ENCODE measurements at places on chromosomes 1 and 21.

GRCh38 chr21:44847261-44848056, 26.0 kb downstream of the PTTG1IP start:
- DNase-seq = no peak

DNA sequence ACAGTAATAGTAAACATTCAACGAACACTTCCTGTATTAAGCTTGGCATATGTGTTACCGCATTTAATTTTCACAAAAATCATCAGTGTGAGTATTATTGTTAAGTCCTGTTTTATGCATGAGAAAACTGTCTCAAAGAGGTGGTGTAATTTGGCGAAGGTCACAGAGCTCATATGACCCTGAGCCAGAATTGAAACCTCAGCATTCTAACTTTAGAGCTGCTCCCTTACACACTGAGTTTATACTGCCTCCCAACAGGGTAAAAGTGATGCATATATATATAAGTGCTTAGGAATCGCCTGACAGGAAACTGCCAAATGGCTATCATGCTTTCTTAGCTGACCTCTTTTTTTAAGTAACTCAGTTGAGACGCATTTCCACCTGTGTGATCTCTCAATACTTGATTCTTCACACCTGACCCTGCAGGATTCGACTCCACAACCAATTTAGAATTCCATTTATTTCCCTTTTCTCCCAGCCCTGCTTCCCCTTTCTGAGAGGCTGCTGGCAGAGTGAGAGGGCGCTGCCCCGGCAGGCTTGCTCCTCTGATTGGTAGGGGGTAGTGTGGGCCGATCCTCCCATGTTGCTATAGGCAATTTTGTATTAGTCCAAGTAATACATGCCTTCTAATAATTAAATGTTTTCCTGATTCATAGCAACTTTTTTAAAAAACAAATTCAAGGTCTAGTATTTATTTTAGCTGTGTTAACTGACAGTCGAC, 40.5 kb downstream of the ZBTB40 start:
- no peak for DNase-seq

DNA sequence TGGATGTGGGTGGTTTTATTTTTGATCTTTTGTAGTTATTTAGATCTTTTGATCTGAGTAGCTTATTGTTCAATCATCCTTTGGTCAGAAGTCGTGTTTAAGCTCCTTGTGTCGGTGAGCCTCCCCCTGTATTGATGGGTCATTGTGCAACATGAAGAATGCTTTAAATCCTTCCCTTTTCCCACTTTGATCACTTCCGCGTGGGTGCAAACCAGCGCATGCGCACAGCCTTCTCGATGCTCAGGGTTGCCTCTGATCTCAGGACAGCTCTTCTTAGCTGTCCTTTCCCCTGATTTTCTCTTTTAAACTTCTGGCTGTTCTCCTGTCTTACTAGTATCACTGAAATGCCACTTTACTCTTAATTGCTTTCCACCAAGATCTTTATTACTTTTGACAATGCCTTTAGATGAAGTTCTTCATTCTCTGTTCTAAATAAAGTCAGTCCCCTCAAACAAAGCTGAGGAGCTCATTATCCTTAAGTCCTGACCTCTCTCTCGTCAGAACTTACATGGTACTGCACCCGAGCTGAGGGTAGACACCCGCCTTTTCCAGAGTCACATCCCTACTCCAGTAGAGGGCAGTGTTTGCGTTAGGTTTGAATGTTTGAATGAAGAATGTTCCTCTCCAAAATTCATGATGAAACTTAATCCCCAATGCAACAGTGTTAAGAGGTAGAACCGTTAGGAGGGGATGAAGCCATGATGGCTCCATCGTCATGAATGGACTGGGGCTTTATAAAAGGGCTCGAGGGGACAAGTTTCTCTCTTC, 547.9 kb upstream of the TMPRSS15 start:
- peak; percentile 46 for DNase-seq

DNA sequence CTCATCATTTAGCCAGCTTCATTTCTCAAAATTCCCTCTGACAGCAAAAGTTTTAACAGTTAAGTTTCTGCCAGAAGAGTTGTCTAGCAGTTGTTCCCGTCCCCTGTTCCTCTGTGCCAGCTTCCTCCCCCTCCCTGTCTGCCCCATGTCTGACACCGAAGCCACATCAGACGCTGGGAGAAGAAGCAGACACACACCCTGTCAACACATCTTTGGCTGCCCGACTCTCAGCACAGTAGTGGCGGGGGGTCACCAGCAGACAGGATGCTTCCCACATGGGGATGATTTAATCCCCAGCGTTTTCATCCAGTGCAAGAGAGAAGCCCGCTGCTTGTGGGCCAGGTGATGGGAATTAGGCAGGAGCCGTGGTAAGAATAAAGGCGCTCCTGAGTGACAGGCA, 379.4 kb upstream of the RUNX1 start:
- DNase-seq = peak; percentile 21

DNA sequence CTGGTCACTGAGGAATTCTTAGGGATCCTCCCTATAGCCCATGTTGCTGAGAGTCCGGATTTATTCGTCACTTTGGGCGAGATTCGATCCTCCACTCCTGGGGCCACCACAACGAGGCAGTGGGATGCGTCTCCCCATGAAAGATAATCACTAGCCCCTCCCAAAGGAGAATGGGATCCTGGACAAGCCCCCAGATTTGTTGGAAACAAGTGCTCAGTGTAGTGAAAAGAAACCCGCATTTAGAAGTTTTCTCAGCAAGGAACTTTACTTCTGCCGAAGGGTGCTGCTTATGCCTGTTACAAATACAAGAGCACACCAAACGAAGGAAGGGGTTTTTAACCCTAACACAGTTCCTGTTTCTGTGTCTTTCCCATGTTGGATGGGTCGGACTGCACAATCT, 83.3 kb downstream of the ZFYVE9 start:
- DNase-seq = no peak

DNA sequence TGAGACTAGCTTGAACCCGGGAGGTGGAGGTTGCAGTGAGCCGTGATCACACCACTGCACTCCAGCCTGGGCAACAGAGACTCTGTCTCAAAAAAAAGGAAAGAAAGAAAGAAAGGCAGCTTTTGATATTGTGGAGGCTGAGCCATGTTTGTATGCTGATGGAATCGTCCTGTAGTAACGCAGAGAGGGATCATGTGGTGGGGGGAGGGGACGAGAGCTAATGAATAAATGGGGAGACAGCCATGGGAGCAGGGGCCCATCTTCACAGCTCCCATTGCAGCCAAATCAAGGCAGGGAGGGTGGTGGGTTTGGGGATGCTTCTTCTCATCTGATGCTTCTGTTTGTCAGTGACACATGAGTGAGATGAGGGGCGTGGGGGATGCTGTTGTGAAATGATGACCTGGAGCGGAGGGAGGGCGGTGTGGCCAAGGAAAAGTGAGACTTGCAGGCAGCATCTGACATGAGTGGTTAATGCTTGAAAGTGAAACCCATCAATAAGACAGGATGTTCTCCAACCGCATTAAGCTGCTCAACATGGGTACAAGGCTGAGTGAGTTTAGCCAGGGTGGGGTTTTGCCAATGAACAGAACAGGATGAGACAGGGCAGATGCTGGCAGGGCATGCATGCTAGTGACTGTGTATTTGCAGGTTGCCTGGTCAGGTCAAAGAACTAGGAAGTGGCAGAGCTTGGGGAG, 16.7 kb downstream of the SPATA21 start:
- no peak for DNase-seq

DNA sequence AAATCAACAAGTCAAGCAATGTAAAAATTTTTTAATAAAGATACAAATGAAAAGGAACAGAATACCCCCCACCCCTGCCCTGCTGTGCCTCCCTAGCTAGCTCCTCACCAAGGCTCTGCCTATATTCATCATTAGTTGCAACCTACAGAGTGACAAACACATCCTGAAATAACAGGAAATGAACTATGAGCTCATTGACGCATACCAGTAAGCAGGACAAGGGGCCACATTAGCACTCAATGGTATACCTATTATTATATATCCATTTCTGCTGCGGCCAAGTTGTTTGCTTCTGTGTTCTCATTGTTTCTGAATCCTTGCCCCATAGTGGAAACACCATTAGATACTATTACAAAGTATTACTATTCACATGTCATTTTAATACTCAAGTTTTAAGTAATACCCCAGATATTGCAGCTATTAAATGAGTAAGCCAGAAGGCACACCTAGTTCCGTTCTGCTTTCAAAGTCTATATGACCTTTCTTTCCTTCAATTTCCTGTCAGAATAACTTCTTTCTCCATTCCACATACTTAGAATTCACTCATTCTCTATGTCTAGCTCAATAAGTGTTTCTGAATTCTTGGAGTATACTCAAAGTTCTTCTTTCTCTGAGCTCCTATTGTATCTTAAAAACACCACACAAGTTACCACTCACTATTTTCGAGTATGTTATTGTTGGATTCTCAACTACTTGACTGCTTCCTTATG, 1214.9 kb downstream of the PLA2G4A start:
- no peak for DNase-seq

- DNase-seq = no peak
These were observed 27.1 kb downstream of the AHDC1 start for GRCh38 chr1:27576806-27577227.

GRCh38 chr1:56397811-56398231, 181.5 kb downstream of the PLPP3 start:
- DNase-seq = no peak

GRCh38 chr1:96756789-96757188, 35.2 kb downstream of the PTBP2 start:
- no peak for DNase-seq

DNA sequence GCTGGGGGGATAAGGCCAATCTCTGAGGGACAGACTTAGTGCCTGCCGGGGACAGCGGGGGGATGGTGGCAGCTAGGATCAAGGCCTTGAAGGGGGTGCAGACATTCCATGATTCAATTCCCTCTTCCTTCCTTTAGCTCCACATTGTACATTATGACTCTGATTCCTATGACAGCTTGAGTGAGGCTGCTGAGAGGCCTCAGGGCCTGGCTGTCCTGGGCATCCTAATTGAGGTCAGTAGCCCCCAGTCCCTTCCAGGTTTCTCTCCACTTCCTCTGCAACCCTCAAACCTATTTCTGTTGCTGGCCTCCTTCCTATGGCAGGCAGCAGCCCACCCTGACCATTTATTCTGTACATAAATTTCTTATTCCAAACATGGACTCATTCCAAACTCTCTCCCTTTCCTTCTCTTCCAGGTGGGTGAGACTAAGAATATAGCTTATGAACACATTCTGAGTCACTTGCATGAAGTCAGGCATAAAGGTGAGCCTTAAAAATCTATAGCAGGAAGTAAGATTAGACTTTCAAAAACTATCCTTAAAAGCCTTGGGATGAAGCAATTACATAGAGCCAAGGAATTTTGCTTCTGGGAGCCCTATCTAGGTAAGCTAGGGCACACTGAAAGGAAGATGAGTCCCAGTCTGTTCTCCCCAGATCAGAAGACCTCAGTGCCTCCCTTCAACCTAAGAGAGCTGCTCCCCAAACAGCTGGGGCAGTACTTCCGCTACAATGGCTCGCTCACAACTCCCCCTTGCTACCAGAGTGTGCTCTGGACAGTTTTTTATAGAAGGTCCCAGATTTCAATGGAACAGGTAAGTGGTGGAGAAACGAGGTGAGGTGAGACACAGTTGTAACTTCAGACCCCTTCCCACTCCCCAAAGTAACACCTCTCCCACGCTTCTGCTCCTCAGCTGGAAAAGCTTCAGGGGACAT, 5.1 kb downstream of the CA14 start:
- DNase-seq = no peak

- peak; percentile 50 for DNase-seq
These were observed 3.4 kb downstream of the ADGRB2 start for GRCh38 chr1:31760471-31761470.

DNA sequence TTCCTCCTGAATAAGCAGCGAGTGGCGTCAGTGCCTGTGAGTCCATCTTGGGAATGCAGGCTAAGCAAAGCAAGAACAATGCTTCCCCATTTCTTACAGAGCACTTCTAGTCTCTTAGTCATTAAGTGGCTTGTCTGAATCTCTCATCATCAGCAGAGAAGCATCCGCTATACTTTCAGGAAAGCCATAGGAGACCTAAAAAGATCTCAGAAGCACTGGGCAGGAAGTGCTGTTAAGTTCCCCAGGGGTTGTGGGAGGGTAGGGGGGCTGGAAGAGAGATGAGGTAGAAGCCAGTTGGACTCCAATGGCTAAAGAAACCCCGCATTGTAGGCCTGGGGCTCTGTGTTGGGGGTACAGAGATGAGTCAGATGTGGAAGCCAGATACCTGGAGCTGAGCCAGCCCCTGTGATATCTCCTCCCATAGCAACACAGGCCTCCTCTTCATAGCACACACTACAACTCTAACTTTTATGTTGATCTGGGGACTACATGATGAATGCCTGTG, 44.9 kb downstream of the SYT6 start:
- DNase-seq = no peak

GRCh38 chr1:67158401-67158800, 7.9 kb upstream of the IL23R start:
- DNase-seq = no peak

DNA sequence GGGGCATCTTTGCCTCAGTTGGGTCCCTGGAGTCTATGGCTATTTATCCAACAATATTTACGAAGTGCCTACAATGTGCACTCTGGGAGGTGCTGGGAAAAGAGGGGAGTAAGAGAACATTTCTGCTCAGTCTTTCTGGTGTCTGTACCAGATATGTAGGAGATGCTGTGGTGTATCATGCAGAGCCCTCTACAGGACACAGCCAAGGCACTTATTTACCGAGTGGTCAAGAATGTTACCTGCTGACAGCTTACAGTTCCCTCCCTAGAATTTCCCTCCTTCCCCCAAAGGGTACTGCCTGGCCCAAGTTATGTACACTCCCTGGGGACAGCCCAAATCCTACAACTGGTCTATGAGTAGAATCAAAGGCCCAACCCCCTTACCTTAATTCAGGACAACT, 177.7 kb downstream of the C1orf94 start:
- no peak for DNase-seq

- DNase-seq = no peak
These were observed 126.5 kb downstream of the SPATA46 start for GRCh38 chr1:162250004-162250730.

GRCh38 chr1:5659606-5660005, 332.6 kb downstream of the NPHP4 start:
- DNase-seq = no peak

Data from testis (tissue), 5 donors.